ENCODE measurements at places on chromosomes 12 and 14.
A peak's percentile ranks its signal among the peaks of the same experiment; 100 is the strongest.

- no peak for DNase-seq
These were observed 179.2 kb upstream of the DCN start for GRCh38 chr12:91361864-91362263.

DNA sequence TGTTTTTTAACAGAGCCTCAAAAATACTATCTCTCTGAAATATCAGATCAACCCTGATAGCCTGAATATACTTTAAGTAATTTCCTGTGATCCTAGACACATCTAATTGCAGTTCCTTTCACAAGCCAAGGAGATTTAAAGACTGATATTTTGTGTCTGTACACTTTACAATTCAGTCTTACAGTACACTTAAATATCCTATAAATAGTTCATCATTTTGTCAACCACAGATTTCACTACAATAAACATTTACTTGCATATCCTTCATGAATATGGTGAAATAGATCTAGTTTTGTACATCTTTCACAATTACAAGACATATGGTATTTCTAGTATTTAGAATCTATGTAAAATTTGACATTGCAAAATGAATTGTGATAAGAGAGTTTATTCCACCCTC is 161.0 kb downstream of the PAX9 start:
- DNase-seq = no peak

DNA sequence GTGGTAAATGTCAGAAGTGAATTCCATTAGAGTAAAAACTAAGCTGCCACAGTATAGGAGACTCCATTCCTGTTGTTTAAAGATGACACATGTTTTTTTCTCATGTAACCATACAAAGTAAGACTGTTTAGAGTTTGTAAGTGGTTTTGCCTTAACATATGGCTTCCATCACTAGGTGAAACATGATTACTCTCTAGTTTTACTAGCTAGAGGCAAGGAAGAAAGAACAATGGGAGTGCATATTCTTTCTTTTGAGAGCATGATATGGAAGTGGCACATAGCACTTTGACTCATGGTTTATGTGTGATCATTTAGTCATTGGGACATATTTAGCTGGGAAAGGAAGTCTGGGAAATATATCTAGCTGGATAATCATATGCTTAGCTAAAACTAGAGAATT is 7.7 kb downstream of the ATF7IP start:
- no peak for DNase-seq

DNA sequence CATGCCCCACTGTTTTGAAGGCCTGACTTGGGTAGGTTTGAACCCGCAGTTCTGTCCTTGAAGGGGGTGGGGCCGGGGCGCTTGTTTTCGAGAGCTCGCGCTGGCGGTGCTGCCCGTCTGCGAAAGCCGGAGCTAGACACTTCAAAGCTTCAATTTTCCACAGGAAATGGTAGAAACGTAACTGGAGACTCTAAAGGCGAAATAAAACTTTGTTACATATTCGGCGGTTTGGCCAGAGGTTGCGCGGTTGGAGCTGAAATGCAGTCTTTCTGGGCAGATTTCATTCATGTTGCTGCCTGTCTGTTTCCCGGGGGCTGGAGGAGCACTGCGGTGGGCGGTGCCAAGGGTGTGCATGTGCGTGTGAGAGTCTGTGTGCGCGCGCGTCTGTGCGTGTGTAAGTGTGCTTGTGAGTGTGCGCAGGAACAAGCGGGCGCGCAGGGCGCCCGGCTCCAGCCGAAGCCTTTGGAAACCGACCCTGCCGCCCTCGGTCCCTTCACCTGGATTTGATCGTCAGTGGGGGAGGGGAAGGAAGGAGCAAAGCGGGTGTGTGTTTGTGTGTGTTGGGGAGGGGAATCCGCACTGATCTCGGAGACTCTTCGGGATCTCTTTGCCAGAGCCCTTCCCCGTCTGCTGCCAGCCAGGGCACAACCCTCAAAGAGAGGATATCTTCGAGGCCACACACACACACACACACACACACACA is 227.7 kb upstream of the CRY1 start:
- DNase-seq = peak; percentile 89

GRCh38 chr14:51455041-51455835 is 196.5 kb upstream of the FRMD6 start:
- no peak for DNase-seq

- no peak for DNase-seq
These were observed 217.1 kb downstream of the SLC38A4 start for GRCh38 chr12:46608431-46609272.

DNA sequence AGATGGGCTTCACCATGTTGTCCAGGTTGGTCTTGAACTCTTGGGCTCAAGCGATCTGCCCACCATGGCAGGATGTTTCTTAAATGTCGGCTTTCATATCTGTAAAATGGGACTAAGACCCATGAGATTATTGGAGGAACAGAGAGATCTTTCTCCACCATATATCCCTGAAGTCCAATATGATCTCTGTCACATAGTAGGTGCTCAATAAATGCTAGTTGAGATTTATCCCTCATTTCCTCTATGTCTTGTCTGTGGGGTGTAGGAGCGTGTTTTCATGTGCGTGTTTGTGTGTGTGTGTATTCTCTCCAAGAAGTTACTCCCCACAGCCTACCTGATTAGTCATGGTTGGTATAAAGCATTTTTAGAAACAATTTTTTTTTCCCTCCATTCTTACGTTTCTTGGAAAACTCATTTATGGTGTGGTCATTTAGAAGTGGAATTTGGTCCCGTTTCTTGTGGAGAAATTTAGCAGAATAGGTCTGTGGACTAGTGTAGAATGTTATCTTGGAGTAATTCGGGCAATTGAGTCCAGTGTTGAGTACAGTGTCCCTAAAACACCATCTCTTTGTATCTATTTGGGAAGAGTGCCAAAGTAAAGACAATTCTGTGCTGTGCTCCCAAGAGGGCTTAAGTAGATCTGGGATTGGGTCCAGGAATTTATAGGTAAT is 4.3 kb downstream of the STRAP start:
- no peak for DNase-seq

DNA sequence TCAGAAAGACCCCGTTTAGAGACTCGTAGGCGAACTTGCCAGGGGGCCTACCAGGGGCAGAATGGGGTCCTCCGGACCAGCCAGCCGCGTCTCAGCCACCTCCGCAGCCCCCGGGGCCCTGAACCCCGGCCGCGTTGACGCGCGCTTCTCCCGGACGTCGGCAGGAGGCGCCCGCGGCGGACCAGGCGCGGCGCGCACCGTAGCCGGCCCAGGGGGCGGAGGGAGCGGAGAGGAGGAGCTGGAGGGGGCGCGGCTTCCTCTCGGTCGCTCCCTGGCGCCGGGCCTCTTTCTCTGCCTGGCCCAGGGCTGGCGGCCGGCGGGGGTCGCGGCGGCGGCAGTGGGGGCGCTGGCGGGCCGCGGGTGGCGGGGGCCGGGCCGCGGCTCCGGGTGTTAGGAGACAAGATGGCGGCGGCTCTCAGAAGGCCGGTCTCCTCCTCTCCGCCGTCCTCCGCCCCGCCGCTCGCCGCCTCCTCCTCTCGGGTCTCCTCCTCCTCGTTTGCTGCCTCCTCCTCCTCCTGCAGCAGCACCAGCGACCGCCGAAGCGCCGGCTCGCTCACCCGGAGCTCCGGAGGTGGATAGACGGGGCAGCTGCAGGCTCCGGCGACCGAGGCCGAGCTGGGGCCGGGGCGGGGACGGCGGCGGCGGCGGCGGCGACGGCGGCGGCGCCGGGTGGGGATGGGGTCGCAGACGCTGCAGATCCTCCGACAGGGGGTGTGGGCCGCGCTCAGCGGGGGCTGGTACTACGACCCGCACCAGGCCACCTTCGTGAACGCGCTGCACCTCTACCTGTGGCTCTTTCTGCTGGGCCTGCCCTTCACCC is at the start of gene PCNX1:
Gene PCNX1, plus strand, starts transcription at position 284 of the 820 bp plus-strand sequence. Its CDS starts 392 bp downstream, at position 676.
- DNase-seq = peak; percentile 93

- peak; percentile 42 for DNase-seq
These were observed 64.2 kb downstream of the PHETA1 start for GRCh38 chr12:111304642-111305071.

DNA sequence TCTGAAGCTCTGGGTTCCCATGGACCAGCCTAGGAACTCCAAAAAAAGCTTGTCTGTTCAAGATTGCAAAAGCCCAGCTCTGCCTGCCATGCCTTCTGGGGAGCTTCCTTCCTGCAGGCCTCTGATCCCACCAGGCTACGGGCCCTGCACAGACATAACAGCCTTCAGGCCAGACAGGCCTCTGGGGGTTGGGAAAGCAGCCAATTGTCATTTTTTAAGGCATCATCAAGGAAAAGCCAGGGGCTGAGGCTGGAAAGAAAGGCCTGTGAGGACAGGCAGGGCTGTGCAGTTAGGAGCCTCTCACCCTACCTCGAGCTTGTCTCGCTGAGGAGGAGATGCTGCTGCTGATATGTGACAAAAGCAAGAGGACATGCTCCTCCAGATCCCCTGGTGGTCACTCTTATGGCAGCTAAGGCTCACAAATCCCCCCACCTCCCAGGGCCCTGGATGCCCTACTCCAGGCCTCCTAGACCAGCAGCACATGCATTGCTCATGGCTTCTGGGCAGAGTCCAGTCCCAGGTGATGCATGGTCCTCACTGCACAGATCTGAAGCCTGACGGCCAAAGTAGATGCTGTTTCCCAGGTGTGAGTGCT is 2.9 kb downstream of the TMEM229B start:
- DNase-seq = no peak

DNA sequence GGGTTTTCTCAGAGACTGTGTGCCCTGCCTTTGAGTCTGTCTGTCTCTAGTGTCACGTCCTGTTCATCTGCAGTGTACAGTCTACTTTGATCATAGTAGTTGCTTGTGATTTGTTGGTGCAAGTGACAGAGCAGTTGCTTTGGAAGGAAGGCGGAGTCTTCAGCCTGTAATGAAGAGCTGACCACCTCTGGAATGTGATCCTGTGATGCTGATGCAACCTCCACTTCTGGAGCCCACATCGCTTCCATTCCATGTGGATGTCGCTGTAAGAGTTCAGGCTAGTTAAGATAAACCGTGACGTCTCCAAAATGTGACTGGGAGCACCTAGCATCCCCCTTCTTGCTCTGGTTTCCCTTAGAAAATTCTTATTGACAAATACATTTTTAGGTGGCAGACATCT is 51.8 kb downstream of the PELI2 start:
- no peak for DNase-seq

DNA sequence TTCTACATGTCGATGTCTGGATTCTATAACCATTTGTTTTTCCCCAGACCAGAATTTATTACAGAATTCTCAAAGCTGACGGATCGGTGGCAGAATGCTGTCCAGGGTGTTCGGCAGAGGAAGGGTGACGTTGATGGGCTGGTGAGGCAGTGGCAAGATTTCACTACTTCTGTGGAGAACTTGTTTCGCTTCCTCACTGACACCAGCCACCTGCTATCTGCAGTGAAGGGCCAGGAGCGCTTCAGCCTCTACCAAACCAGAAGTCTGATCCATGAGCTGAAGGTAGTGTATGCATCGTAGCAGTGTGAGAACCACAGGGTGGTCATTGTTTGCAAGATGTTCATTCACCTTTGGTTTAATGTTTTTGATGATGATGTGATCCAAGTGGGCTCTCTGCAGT is 124.0 kb downstream of the ESR2 start:
- DNase-seq = no peak

DNA sequence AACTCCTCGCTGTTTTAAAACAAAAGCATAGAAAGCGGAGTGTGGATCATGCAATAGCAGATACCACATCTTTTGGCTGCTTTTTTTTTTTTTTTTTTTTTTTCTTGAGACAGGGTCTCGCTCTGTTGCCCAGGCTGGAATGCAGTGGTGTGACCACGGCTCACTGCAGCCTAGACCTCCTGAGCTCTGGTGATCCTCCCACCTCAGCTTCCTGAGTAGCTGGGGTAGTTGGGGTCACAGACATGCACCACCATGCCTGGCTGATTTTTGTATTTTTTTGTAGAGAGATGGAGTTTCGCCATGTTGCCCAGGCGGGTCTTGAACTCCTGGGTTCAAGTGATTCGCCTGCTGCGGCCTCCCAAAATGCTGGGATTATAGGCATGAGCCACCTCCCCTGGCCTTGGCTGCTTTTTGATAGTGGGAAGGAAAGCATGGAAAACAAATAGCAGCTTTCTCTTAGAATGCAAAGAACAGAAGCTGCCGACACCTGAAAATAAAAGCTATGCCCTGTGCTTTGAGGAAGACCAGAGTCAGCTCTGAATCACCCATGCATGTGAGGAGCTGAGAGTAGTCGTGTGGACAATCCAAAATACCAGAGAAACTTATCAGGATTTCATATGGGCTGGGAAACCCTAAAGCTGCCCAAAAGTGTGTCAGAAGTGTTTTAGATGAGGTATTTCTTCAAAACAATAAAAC is 3.6 kb upstream of the ELK3 start:
- DNase-seq = no peak

DNA sequence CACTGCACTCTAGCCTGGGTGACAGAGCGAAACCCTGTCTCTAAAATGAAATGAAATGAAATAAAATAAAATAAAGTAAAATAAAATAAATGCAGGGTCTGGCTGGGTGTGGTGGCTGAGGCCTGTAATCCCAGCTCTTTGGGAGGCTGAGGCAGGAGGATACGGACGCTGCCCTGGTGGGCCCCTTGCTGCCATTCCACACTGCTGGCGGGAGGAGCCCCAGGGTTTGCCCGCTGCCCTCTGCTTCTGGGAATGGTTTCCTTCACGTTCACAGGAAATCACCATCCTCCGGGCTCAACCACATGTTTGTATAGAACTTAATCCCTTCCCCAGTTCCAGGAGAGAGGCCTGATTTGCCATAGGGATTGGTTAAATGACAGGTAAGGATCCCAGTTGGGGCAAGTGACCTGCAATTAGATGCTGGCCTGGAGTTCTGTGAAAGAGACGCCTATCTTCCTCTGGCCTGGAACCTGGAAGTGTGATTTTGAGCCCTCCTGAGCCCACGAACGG is 29.3 kb downstream of the CALM1 start:
- no peak for DNase-seq

DNA sequence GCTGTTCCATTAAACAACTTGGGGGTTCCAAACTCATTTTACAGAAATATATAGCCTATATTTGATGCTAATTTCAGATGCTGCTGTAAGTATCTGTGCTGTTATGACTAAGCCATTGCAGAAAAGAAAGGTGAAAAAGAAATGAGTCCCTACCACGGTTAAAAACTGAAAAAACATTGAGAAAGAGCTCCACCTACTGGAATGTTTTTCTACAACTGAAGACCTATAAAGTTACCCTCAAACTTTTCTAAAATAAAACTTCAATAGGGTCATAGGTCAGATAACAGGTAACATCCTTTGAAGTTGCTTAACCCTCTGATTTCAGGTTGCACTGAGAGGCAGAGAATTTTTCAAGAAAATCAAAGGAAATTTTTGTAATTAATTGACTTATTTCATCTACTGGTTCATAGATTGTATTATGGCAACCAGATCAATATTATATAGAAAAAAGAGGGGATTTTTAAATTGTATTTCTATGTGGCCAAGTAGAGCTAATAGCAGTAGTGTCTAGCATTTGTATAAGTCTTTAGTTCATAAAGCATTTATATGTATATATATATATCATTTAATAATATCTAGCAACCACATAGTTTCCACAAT is 279.9 kb downstream of the RPS29 start:
- no peak for DNase-seq

- DNase-seq = no peak
These were observed 24.6 kb downstream of the ZFP36L1 start for GRCh38 chr14:68768316-68768715.

- peak; percentile 48 for DNase-seq
These were observed 853 bp downstream of the TTC9 start for GRCh38 chr14:70642303-70643235.

Measured in activated CD8-positive, alpha-beta T cell treated with anti-CD3 and anti-CD28 coated beads, Interleukin-2, amount 10 ng/mL, durations not matched to agents 7 days and 5 days (primary cell).